ENCODE measurements at places on chromosomes 7 and 10.

DNA sequence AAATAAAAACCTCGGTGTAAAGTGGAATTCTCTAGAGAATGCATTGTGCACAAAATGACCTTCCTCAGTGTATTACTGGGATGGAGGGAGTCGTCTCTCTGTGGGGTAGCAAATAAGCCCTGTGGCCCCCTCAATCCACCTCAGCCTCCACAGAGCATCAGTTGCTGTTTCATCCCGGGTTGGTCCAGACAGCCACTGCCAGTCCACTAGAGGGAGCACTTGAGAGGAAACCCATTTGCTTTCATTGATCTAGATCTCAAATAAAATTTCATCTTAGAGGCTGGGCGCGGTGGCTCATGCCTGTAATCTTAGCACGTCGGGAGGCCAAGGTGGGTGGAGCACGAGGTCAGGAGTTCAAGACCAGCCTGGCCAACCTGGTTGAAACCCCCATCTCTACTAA, 1128.7 kb downstream of the CNTNAP2 start:
- DNase-seq: no peak

- no peak for DNase-seq
Measured at GRCh38 chr10:4176500-4177281, 391.7 kb upstream of the KLF6 start.

GRCh38 chr7:24665564-24666294, 91.5 kb downstream of the GSDME start:
- DNase-seq: no peak

DNA sequence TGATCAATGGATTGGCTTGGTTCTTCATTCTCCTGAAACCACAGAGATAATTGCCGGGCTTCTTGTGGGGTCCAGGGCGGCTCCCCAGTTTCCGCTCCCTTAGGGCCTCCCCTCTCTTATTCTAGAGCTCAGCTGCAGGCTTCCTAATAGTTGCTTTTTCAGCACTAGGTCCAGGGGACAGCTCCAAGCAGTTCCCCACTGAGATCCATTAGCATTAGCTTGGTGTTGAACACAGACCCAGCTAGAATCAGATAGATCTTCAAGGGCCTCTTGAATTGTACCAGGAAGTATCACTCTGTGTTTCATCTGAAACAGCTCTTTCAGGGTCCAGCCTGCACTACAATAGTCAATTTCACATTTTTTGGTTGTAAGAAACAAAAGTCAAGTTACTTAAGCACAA, 238.7 kb downstream of the SEC23IP start:
- DNase-seq: no peak

- no peak for DNase-seq
Measured at GRCh38 chr7:70591643-70592042, 540.3 kb upstream of the GALNT17 start.

Data from activated CD4-positive, CD25-positive, alpha-beta regulatory T cell treated with anti-CD3 and anti-CD28 coated beads, Interleukin-2, amount 50 U/mL, for 72 hours (primary cell).